Naive B cell (primary cell): ENCODE measurements at places on chromosomes 7 and 10. TPM values are rescaled to one million over a fixed set of nuclear protein-coding genes. Genes with fewer than 3 reads are reported as not detected.

DNA sequence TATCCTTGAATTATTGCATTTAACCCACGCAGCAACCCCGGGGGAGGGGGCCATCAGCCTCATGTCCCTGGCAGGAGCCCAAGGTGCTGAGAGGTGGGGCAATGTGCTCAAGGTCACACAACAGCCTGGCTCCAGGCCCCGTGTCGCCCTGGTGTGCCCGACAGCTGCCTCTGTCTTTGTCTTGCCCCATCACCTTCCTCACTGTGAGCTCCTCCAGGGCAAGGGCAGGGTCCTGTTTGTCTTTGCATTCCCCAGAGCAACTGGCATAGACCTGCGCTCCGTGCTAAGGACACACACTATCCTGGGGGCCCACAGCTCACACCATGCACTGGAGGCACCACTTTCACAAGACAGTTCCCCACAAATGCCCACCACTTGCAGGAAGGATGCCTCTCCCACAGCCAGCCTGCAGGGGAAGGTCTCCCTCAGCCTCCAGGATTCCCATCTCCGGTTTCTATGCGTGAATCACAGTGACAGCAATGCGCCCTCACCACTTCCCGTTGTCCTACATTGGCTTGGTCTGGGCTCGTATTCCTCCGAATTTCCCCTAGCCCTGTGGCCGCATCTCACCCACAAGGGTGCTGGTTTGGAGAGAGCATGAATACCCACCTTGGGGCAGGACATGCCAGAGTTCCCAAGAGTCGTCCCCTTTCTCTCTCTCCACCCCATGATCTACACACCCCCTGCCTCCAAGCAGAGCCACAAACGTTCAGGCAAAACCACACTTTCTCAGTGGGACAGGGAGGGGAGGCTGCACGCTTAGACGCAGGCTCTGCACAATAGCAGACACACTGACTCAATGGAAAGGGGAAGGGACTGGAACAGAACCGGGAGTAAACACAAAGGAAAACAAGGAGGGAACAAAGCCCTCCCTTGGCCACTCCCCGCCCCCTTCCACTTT is 10.3 kb downstream of the ITPRIP start:
- DNase-seq, result no peak

GRCh38 chr10:117946525-117947070 is 100.1 kb downstream of the RAB11FIP2 start:
- DNase-seq, result no peak

GRCh38 chr7:64916-65341 is 127.4 kb upstream of the FAM20C start:
- no peak for DNase-seq

DNA sequence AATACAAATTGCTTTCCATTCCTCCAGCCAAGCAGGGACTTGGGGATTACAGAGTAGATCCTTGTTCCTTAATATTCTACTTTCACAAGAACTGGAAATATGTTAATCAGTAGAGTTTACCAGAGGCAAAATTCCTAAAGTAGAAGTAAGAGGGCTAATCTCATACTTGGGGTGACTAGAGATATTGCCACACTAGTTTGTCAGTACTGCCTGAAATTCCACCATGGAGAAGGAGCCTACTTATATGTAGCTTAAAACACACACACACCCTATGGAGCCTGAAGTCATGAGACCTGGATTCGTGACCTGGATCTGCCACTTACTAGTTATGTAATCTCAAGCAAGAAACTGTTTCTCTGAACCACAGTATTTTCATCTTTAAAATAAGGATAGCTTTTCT is 33.9 kb downstream of the STRIP2 start:
- DNase-seq, result no peak

- no peak for DNase-seq
Observed at GRCh38 chr7:84251277-84251781, 56.7 kb upstream of the SEMA3A start.

GRCh38 chr7:51313738-51314425 is 2.7 kb downstream of the COBL start:
- no peak for DNase-seq

GRCh38 chr7:25262586-25262985 is 34.3 kb upstream of the NPVF start:
- no peak for DNase-seq

GRCh38 chr10:11663763-11664555 is 52.5 kb upstream of the USP6NL start:
- peak; percentile 55 for DNase-seq

DNA sequence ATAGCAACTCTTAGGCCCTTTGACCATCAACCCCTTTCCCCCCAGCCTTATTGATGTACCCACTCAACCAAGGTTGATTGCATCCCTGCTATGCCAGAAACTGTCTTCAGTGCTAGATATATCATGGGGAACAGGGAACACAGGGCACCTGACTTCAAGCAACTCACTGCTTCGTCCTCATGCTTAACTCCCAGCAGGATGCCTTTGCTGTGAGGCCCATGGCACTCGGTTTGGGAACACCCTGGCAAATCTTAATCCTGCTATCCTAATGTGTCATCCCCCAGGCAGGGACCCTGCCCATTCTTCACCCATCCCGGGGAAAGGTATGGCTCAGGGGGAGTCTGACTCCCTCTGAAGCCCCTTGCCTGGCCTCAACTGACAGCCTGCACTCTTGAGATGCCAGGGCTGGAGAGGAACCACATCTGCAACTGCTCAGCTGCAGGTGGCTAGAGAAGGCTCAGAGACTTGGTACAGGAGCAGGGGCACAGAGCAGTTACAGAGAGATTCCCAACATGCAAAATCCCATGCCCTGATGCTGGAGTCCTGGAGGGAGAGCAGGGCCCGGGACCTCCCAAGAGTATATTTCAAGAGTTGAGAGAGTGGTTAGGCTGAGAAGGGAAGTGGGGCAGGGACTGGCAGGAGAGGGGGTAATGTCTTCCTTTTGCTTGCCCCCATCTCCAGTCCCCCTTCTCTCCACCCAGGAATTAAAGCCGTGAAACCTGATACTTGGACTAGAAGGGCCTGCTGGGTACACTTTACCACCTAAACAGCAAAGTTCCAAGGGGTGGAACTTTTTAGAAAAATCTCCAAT is 2.4 kb upstream of the UNC5B start:
- DNase-seq, result no peak

GRCh38 chr10:73810358-73810734 is 1.1 kb downstream of the NDST2 start:
- DNase-seq, result no peak

- DNase-seq, result no peak
Observed at GRCh38 chr10:77175631-77176222, 461.9 kb downstream of the KCNMA1 start.

- no peak for DNase-seq
Observed at GRCh38 chr10:124225029-124225466, 131.7 kb upstream of the CHST15 start.

DNA sequence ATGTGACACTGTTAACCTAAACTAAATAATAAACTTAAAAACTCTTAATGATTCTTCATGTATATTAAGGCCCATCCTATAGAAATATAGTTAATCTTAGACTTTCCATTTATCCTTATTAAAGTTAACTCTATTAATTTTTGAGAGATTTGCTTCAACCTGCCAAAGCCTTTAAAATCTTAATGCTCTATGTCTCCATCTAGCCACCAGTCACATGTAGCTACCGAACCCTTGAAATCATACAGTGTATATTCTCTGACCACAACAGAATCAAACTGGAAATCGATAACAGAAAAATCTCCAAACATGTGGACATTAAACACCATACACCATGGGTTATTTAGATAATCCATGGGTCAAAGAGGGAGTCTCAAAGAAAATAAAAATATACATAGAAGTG is 51.9 kb downstream of the ASZ1 start:
- DNase-seq, result no peak

DNA sequence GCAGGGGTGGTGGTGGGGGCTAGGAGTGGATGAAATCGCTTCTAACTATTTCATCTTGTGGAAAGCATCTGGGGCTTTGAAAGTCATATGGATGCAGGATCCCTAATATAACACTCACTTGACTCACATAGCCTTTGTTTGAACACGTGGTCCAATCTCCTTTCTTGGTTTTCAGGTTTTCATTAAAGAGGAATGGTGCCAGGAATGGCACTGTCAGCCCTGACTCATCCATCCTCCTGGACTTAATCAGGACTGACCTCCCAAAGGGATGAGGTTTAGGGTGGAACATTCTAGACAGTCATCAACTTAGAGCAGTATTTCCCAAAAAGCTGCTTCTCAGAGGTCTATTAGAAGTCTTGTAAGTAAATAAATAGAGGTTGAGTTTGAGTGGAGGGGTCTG is 162.0 kb upstream of the PLXNA4 start:
- DNase-seq, result no peak

DNA sequence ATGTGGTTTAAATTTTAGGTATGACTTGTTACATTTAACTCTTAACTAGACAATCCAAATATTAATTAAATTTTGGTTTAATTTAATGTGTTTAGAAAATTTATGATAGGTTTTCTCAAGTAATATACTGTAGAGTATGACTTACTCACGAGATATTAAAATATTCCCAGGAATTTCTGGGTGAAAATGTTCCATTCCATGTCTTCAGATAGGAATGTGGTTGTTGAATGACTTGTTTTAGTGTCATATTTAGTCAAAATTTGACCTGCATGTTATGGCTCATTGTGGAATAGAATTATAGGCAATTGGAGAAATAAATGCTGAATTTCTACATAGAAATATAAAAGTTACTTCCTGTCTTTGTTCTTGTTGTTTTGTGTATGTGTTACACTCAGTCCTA is 46.7 kb downstream of the SHOC2 start:
- DNase-seq, result no peak

DNA sequence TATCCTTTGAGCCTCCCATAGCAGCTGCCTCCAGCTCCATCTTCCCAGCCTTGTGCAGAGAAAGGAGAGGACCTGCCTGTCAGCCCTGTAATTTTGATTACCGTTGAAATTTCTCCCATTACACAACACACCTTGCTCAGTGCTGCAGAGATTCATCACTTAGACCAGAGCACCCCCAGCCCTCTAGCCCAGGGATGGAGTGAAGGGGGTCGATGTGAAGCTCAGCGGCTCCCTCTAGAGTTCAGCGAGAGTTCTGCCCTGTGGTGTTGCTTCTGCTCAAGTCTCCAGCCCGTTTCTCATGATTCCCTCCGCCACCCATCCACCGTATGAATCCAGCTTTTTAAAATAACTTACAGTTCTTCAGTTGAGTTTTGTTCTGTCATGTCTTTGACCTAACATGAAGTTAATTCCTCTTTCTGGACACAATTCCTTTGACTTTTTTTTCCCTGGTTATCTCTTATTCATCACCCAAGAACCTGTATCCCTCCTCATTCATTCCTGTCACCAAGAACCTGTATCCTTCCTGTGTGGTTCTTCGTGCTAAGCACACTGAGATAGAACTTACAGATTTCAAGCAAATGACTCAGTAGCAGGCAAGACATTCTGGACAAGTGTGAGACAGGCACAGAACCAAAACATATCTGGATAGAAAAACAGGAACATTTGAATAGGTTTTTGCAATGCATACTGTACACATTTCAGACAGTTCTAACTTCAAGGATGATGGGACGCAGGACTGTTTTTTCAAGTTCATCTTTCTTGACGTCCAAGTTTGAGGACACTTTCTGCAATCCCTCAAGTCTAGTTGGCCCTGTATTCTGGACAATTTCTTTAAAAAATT is 35.0 kb upstream of the ZNF32 start:
- DNase-seq, result no peak

GRCh38 chr7:13990984-13991790 is 1.7 kb upstream of the ETV1 start:
- DNase-seq, result peak; percentile 2

DNA sequence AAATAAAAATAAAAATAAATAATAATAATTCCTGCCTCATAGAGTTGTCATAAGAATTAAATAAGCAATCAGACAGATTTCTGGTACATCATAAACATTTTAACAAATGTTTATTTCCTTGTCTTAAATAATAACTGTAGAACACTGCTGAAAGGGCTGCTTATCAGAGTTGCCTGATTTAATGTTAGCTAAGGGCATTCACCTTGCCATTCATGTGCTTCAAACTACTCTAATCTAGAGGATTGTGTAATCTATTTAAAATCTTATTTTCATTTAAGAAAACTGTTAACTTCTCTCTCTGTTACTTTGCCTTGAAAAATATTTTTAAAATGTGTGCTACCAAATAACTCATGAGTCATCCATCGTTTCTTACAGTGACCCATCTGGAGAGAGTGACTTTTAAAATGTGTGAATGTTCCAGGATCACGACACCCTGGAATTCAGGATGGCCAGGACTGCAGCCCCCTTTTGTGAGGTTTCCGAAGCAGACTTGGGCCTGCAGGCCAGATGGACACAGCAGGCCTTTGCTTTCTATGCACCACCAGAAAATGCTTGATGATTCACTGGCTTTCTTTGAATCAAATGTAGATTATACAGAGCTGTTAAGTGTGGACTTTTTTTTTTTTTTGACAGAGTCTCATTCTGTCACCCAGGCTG is 109.1 kb upstream of the TNS3 start:
- DNase-seq, result no peak

DNA sequence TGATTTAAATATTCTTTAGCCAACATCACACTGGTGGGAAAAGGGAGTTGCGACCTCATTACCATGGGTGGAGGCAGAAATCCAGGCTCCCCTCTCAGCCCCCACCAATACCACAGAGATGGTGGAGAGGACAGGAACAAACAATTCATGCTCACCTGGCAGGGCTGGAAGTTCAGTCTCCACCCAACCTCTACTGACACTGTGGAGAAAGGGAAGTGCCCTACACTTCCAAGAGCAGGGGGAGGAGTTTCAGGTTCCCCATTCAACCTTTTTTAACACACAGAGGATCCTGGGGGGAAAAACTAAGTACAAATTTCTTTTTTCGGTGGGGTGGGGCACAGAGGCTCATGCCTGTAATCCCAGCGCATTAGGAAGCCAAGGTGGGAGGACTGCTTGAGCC is 210.1 kb upstream of the KCTD7 start:
- DNase-seq, result no peak

DNA sequence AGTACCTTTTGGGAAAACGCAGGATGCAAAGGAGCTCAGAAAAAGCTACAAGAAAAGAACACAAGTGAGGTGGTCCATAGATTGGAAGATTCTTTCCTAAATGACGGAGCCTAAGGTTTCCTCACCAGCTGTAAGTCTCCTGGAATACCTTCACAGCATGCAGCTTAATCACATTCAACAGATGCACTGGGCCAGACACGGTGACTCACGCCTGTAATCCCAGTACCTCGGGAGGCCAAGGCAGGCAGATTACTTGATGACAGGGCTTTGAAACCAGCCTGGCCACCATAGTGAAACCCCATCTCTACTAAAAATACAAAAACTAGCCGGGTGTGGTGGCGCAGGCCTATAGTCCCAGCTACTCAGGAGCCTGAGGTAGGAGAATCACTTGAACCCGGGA is 228.7 kb downstream of the FRMD4A start:
- no peak for DNase-seq

The SPDYE1 gene
- not detected for polyA plus RNA-seq

The CC2D2B gene
- not detected for polyA plus RNA-seq

The RINT1 gene
- 9.0 TPM for polyA plus RNA-seq

The TYSND1 gene
- 26.5 TPM for polyA plus RNA-seq

The KLLN gene
- polyA plus RNA-seq, result 0.22 TPM

The TCAF2 gene
- polyA plus RNA-seq, result 2.6 TPM

The FXYD4 gene
- polyA plus RNA-seq, result not detected

The PPP1R17 gene
- not detected for polyA plus RNA-seq

The NPFFR1 gene
- not detected for polyA plus RNA-seq

The TUBB8 gene
- not detected for polyA plus RNA-seq

The EMX2 gene
- polyA plus RNA-seq, result not detected

The BICC1 gene
- not detected for polyA plus RNA-seq

The INA gene
- polyA plus RNA-seq, result not detected

The CAV1 gene
- 9.0 TPM for polyA plus RNA-seq
